ENCODE measurements at places on chromosomes 7 and 10.

GRCh38 chr10:69451784-69452251 lies 553 bp downstream of the TSPAN15 start:
- no peak for DNase-seq

DNA sequence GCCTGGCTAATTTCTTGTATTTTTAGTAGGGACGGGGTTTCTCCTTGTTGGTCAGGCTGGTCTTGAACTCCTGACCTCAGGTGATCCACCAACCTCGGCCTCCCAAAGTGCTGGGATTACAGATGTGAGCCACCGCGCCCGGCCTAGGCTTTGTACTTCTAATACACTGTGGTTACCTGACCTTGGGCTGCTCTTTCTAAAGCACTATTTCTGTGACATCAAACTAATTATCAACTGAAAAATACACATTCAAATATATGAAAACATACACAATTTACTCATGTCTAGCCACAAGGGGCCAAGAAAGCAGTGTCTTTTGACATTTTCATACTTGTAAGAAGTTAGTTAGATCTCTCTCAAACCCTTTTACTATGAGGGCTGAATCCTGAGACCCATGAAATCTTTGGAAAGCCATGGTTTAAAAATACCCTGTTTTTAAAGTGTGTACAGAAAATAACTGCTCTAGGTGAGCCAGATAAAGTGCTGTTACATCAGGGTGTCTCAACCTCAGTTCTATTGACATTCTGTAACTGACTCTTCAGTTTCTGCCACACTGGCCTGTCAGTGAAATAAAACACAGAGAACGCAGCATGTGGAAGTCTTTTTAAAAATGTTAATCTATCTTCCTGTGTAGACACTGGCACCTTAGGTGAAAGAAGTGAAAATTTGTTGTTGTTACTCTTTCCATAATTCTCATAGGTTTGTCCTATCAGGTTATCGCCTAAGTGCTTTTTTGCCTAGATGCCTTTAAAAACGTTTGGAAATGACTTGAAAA lies 58.8 kb downstream of the CREM start:
- DNase-seq = no peak

DNA sequence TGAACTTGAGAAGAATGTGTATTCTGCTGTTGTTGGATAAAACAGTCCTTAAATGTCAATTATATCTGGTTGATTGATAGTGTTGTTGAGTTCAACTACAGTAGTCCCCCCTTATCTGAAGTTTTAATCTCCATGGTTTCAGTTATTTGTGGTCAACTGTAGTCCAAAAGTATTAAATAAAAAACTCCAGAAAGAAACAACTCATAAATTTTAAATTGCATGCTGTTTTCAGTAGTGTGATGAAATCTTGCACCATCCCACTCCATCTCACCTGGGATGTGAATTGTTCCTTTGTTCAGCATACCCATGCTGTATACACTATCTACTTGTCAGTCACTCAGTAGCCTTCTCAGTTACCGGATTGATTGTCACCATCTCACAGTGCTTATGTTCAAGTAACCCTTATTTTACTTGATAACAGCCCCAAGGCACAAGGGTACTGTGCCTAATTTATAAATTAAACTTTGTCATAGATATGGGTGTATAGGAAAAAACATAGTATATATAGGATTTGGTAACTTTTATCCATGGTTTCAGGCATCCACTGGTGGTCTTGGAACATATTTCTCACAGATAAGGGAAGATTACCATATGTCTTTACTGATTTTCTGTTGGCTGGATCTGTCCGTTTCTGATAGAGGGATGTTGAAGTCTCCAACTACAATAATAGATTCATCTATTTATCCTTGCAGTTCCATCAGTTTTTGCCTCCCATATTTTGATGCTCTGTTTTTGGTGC lies 57.1 kb downstream of the AOAH start:
- no peak for DNase-seq

- no peak for DNase-seq
Measured at GRCh38 chr7:113797420-113798010, 121.3 kb downstream of the PPP1R3A start.

GRCh38 chr7:24889611-24890010 lies 90.4 kb downstream of the OSBPL3 start:
- DNase-seq = no peak

DNA sequence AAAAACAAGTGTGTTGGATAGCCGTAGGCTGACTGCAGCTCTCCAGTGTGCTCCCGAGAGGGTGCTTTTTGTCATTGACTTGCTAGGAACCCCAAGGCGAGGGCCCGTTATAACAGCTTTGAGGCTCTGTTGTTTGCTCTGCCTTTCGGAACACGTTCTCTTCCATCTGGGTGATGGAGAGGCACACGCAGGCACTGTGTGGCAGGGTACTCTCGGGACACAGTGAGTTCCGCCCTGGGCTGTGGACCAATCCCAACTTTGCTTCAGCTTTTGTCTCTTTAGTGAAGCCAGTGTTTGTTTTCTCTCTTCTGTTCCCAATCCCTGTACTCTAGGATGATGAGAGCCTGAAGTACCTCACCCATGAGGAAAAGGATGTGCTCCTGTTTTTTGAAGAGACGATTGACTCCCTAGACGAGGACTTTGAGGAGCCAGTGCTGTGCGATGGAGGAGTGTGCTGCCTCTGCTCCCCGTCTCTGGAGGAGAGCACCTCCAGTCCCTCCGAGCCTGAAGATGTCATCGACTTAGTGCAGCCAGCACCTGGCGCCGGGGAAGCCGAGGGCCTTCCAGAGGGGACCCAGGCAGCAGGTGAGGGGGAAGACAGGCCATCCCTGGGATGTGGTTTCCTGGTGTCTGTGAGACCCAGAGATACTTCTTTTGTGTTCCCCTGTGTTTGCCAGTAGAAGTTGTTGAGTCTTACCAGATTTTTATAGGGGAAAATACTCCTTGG lies 43.2 kb downstream of the PROSER2 start:
- DNase-seq = no peak

DNA sequence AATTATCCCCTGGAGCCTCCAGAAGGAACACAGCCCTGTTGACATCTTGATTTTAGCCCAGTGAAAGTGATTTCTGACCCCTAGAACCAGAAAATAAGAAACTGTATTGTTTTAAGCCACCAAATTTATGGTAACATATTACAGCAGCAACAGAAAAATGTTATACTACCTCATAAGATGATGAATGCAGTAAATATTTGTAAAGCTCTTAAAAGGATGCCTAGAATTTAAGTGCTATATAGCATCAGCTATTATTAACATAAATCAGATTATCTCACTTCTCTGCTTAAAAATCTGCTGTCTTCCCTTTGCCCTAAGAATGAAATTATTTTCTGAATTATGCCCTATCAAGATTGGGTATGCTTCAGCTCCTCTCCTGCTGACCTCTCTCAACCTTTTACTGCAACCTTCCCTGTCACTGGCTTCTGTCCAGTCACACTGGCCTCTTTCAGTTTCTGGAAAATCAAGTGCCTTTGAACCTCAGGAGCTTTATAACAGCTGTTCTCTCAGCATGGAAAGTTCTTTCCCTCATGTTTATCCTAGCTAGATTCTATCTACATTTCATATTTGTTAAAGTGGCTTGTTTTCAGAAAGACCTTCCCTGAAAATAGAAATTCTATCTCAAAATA lies 78.9 kb downstream of the GPR37 start:
- DNase-seq = no peak

DNA sequence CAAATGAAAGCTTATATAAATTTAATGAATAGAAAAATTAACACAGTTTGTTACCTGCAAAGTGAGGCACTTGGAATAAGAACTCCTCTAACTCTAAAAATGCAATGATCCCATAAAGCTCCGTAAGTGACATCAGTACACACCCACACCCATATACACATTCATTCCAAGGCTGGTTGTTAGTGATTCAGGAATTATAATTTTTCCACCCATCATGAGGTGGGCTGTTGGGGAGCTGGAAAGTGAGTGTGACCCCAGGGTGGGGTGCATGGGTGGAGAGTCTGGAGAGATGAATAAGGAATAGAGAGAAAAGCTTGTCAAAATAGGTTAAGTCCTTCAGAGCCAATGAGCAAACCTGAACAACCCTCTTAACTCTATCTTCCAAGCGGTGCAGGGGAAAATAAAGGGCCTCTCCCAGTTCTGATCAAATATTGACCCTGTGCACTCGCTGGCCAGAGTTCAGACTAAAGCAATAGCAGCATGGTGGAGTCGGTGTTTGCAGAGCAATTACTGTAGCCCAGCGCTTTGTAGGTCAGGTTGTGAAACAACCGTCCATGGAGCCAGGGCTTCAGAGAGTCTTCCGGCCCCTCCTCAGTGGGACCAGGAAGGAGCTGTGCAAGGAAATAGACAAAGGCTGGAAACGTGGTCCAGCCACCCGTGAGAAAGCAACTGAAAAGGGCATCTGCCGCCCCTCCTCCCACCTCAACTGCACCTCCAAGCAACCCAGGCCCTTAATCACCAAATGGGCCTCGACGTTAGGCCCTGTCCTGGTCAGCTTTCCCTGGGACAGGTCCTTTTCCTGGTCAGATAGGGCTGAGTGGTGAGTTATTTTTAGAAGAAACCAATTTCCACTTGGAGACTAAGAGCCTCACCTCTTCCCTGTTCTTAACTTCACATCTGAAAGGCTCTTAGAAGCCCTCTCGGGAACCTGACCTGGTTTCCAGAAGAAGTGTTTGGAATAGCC lies 61.2 kb downstream of the SH3PXD2A start:
- no peak for DNase-seq

- peak; percentile 22 for DNase-seq
Measured at GRCh38 chr7:111752022-111752582, 189.8 kb upstream of the IMMP2L start.

DNA sequence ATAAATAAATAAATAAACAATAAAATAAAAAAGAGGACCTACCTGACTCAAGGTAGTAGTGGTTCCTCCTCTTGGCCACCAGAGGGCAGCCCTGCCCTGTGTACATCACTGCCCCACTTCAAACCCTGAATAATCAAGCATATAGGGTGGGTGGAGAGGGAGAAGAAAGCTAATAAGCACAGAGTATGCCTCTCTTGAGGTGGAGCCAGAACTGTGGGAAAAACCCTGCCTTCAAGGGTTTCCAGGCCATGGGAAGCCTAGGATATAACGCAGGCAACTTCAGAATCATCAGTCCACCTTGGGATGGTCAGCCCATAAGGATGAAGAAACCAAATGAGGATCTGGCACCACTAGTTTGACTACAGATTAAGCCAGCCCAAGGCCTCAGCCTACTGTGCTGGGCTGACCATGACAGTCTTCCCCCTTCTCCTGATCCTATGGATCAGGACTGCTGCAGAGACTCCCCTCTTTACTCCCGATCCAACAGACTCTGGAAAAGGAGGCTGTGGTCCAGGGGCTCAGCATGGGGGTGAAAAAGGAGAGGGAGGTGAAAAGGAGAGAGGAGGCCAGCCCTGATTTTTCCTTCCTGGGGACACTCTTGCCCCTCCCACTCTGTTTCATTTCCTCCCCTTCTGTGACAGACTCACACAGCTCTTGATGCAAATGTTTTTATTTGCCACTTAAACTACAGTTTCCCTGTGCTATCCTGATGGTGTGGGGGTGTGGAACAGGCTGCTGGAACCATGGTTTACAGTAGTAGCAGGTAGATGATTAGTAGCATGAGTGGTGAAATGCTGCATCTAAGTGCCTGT lies 10.1 kb downstream of the AVPI1 start:
- DNase-seq = no peak

GRCh38 chr7:151493083-151493482 lies 26.6 kb downstream of the RHEB start:
- DNase-seq = no peak

GRCh38 chr10:6141296-6142151 lies 52.7 kb downstream of the RBM17 start:
- no peak for DNase-seq

- DNase-seq = no peak
Measured at GRCh38 chr7:53351681-53352080, 316.2 kb downstream of the POM121L12 start.

DNA sequence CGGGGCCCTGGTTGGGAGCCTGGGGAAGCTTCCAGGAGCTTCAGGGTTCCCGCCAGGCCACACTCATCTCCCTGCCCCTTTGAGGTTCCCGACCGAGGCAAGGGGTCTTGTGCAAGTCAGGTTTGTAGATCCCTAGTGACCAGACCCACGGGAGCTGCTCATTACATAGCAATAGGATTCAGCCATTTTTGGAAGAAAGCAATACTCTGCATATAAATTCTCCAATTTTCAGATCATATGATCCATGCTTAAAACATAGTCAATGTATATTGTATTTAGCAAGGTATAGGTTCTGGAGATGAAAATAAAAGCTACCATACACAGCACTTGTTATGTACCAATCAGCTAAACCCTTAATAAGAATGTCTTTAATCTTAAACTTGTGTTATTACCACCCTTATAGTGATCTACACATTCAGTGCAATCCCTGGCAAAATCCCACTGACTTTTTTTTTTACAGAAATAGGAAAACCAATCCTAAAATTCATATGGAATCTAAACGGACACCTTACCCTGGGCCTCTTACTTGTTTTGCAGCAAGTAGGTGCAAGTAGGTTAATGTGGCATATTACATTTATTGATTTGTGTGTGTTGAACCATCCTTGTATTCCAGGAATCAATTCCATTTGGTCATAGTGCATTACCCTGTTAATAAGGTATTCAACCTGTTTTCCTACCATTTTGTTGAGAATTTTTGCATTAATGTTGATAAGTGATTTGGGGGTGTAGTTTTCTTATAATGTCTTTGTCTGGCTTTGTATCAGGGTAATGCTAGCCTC lies 13.8 kb upstream of the FKBP9 start:
- DNase-seq = no peak

DNA sequence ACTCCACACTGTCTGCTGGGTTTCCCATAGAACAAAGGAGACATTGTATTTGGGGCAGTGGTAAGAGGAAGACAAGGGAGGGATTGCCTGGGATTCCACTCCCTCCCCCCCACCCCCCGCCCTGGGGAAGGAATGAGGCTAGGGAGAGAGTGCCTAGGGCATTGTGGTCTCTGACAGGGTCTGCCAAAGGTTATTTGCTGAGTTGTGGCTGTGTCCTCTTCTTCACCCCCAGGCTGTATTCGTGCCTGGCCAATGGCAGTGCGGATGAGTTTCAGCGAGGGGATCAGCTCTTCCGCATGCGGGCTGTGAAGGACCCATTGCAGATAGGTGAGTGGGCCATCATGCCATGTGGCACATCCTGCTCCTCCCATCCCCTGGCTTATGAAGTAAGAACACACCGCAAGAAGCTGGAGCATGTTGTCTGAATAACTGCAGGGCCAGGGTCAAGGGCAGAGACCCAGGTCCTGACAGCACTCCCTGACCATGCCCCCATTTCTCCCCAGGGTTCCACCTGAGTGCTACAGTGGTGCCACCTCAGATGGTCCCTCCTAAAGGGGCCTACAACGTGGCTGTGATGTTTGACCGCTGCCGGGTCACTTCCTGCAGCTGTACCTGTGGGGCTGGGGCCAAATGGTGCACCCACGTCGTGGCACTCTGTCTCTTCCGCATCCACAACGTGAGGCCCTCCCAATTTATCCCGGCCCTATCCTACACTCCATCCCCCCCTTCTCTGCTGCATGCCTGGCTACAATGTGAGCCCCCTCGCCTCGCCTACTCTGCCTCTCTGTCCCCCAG lies 3.7 kb downstream of the ZSWIM8 start:
- DNase-seq = no peak

DNA sequence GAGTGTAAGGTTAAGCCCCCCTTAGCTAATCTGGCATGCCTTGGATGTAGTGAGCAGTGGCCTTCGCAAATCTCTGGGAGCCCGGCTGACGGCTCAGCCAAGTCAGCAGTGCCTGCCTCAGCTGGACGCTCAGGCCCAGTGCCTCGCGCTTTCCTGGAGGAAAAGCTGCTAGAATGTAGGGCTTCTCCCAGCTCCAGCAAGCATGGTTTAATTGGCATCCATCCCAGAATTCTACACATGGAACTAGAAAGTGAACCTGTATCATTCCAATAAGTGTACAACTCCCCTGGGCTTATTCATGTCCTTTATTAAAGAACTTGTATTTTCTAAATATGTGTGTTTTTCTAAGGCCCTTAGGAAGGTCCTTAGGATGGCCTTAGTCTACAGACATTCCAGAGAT lies 287.8 kb upstream of the SHH start:
- no peak for DNase-seq
